ENCODE measurements at places on chromosomes 1 and 21.

- no peak for DNase-seq
Measured at GRCh38 chr1:246476771-246477170, 30.3 kb downstream of the SMYD3 start.

- DNase-seq, result peak; percentile 51
Measured at GRCh38 chr1:65421351-65422025, 1.0 kb downstream of the LEPR start.

DNA sequence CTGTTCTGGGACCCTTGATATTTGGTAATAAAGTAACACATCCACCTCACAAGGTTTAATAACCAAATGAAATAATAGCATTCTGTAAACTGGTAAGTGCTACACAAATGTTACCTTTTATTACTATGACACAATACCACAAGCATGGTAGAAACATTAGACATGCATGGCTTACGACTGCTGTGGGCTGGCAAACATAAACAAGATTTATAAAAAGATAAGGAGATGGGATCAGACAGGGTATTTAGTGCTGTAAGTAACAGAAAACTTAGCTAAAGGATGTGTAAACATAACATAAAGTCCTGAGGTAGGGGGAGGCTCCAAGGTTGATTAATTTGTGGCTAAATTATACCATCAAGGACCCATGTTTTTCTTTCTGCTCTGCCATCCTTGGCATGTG lies 212.6 kb downstream of the BARHL2 start:
- no peak for DNase-seq

DNA sequence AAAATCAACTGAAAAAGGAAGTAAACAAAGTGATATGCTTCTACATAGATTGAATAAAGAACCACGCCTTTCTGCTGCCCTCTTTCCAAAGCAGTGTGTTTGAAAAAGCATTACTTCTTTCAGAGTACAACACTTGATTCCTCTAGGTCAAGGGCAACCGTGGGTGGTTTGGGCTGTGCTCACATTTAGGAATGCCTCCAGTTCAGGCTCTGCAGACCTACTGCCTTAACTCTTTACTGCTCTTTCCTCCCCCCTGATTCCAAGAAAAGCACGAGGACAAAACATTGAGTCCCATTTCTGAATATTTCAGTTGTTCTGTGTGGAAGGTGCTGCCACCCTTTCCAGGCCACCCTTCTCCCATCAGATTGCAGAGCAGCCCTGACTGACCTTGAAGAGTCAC lies 45.2 kb downstream of the ADAMTS1 start:
- DNase-seq, result no peak

DNA sequence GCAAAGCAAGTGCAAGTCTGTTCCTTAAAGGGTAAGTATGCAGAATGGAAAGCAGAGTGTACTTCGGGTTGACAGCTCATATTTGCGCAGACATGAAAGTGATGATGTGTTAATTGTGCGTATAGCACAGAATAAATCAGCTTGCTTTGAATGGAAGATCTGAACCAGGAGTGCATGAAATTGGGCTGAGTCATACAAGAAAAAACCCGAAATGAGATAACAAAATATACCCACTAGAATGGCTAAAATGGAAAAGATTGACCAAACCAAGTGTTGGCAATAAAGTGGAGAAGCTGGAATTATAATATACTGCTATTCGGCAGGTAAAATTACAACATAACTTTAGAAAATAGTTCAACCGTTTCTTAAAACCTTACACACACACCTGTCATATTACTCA lies 28.5 kb downstream of the CR1L start:
- DNase-seq, result no peak

DNA sequence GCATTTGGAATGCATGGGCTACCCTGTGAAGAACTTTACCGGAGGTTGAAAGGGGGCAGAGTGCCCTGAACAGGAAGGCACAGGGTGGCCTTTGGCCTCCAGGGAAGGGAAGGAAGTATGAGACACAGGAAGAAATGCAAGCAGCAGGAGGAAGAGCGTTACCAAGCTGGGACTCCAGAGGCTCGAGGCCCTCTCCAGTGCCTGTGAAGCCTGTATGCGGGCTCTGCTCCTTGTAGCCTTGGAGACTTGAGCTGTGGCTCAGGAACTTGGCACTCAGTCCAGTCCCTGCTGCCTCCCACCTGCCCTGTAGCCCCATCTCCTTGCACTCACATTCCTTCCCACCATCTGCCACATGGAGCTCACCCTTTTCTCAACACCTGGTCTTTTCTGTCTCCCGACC lies 33.5 kb upstream of the RNF19B start:
- peak; percentile 40 for DNase-seq

GRCh38 chr1:5996641-5997270 lies 4.5 kb upstream of the NPHP4 start:
- no peak for DNase-seq

GRCh38 chr1:145988773-145989172 lies 7.6 kb downstream of the TXNIP start:
- no peak for DNase-seq

DNA sequence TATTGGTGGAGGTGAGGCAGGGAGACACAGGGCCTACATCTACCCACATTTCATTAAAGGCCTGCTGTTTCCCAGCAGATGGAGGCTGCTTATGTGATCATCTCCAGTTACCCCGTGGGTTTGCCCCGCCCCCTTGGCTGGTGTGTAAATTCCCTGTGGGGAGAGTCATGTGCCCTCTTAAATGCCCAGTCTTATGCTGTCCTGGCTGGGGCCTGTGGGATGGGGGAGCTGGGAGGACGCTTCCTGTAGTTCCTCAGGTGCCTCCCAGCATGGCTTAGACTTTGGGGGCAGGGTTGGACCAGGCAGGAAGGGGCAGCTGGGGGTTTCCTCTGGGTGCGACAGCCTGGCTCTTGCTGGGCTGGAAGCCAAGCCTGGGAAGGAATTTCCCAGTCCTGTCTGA lies 15.5 kb upstream of the CITED4 start:
- peak; percentile 79 for DNase-seq

DNA sequence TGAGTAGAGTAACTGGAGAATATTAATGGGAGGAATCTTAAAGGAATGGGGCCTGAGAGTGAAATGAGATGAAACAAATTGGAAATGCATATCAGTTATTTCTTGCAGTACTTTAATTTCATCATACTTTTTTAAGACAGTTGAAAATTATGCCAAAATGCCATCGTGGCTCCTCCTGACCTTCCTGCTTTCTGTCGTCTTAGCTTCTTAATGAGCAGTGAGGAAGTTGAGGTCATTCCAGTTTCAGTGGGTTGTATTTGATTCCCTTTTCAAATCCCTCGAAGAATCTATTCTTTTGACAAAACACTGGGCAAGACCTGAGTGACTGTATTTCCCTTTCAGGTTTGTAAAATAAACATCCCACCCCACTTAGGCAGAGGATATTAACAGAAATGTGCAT lies 134.9 kb upstream of the MAP1LC3C start:
- peak; percentile 18 for DNase-seq

GRCh38 chr1:93625582-93626327 lies 55.9 kb downstream of the BCAR3 start:
- no peak for DNase-seq

GRCh38 chr21:42304556-42305454 lies 10.4 kb downstream of the TFF3 start:
- no peak for DNase-seq

GRCh38 chr1:44359234-44359935 lies 4.3 kb upstream of the ERI3 start:
- no peak for DNase-seq

- no peak for DNase-seq
Measured at GRCh38 chr1:25936947-25937346, 30.7 kb upstream of the STMN1 start.

GRCh38 chr1:63230722-63231121 lies 91.6 kb upstream of the FOXD3 start:
- no peak for DNase-seq

DNA sequence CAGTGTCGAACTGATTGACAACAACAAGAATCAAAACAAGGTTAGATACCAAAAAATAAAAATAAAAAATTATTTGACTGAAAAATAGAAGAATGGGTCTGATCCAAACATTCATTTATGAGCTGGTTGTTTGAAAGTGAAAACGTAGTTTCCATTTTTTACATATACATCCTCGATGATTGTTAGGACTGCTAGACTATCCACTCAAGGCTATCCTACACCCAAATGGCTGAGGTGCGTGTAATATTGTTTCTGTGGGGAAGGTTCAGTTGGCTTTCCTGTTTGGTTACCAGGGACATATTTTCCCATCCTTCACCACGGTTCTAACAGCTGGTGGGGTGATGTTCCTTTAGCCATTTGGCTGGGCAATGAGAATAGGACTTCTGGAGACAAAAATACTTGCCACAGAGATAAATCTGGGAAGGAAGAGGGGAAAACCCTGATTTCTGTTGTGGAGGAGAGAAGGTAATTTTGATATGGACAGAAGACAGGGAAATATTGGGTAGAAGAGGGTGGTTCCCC lies 66.3 kb downstream of the MAP3K7CL start:
- DNase-seq, result no peak

GRCh38 chr1:1165485-1165884 lies 8.2 kb upstream of the TTLL10 start:
- DNase-seq, result no peak

DNA sequence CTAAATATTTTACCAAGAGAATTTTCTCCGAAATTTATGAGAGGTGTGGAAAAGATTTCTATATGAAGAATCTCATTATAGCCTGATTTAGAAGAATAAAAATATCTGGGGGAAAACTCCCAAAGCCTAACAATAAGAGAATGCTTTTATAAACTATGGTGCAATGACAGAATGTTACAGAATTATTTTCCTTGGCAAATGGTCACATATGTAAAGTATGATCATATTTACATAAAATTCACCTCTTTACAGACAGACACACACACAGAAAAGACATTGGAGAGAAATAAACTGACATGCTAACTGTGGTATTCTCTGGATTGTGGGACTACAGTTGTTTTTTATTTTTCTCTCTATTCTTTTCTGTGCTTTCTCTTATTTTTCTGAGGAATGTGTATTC lies 226.3 kb upstream of the USP24 start:
- DNase-seq, result no peak

DNA sequence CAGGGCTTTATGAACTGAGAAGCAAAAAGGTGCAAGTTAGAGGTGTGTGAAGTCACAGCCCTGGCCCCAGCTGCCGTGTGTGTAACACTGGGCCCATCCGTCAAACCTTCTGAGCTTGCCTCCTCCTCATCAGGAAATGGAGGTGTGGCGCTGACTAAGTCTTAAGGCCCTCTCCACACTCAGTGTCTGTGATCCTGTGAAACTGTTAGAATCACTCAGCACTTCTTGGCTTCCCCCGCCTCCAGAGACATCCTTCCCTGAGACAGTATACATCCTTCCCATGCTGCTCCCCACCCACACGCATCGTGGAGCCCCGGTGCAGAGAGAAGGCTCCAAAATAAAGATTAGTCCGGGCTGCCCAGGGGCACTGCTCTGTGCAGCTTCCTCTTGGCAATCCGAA lies 33.3 kb downstream of the LRP8 start:
- no peak for DNase-seq

DNA sequence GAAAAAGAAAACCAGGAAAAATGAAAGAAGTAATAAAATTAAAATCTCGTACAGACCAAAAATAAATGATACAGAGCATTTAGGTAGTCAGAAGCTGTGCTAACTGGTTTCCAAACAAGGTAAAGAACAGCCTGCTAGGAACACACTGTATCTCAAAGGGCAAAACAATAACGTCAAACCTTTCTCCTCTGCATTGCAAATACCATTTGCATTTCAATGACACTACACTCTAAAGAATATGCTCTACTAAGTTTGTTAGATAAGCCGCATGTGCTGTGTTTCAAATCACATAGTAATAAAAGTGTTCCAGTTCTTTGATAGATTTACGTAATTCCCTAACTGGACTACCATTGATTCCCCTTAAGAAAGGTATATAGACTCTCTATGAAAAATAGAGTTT lies 648.8 kb downstream of the PLA2G4A start:
- DNase-seq, result no peak

DNA sequence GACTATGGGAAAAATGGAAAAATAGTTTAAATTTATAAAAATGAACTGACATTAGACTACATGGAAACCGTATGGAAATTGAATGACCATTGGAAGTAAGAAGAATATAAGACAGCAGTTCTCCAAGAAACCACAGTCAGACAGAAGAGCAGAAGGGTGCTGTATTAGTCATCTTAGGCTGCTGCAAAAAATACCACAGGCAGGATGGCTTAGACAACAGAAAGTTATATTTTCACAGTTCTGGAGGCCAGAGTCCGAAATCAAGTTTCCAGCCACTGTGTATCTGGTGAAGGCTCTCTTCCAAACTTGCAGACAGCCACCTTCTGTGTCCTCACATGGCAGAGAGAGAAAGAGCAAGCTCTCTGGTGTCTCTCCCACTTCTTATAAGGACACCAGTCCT lies 175.2 kb downstream of the DSCAM start:
- no peak for DNase-seq

GRCh38 chr1:22806584-22806983 lies 95.9 kb downstream of the EPHB2 start:
- no peak for DNase-seq

DNA sequence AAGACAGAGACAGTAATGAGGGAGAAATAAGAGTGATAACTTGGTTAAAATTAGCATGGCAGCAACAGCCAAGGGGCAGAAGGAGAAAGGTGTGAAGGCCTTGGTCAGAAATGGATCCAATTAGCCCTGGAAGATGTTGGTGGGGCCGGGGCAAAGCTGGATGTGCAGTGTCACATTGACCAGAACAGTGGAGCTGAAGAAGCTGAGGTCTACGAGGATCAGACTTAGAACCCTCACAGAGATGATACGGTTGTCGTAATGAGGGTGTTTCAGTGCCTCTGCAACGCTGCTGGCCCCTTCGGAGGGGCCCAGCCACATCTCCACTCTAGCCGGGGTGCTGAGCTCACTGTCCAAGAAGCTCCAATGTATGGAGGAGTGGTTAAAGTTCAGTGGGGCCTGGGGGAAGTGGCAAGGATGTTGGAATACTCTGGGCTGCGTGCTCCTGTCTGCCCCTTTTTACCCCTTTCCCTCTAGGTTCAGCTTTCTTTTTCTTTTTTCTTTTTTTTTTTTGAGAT lies 14.2 kb downstream of the SH2D2A start:
- DNase-seq, result no peak

DNA sequence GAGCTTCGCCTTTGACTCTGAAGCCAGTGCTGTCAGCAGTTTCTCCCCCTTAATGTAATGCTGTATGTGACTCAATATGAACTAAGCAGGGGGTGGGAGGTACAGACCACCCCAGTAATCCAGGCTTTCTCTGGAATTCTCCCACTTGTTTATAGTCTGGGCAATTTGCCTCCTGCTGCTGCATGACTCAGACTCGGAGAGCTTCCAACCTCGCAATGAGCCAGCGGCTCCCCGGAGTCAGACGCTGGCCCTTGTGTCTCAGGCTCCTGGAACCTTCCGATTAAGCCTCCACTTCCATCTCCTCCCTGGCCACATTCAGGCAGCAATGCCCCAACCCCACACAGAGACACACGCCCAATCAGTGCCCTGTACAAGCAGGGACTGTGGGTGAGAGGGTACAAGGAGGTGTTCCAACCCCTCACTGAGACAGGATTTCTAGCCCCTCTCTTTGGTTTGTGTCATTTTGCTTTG lies 471.7 kb upstream of the VAMP3 start:
- DNase-seq, result no peak

- no peak for DNase-seq
Measured at GRCh38 chr1:209455145-209455544, 128.4 kb upstream of the CAMK1G start.

GRCh38 chr1:45348966-45349677 lies 8.9 kb upstream of the MUTYH start:
- DNase-seq, result no peak

GRCh38 chr1:231016966-231017365 lies 23.1 kb downstream of the FAM89A start:
- DNase-seq, result no peak
